ENCODE measurements at places on chromosomes 7 and 10. TPM values are rescaled to one million over a fixed set of nuclear protein-coding genes. Genes with fewer than 3 reads are reported as not detected.
A peak's percentile ranks its signal among the peaks of the same experiment; 100 is the strongest.

The RASSF4 gene
- 24.0 TPM for total RNA-seq

The CTBP2 gene
- total RNA-seq = 5.0 TPM

The ICA1 gene
- total RNA-seq = 0.95 TPM

The KCND2 gene
- 0.49 TPM for total RNA-seq

The PDLIM1 gene
- 69.5 TPM for total RNA-seq

The FAM25C gene
- total RNA-seq = not detected

DNA sequence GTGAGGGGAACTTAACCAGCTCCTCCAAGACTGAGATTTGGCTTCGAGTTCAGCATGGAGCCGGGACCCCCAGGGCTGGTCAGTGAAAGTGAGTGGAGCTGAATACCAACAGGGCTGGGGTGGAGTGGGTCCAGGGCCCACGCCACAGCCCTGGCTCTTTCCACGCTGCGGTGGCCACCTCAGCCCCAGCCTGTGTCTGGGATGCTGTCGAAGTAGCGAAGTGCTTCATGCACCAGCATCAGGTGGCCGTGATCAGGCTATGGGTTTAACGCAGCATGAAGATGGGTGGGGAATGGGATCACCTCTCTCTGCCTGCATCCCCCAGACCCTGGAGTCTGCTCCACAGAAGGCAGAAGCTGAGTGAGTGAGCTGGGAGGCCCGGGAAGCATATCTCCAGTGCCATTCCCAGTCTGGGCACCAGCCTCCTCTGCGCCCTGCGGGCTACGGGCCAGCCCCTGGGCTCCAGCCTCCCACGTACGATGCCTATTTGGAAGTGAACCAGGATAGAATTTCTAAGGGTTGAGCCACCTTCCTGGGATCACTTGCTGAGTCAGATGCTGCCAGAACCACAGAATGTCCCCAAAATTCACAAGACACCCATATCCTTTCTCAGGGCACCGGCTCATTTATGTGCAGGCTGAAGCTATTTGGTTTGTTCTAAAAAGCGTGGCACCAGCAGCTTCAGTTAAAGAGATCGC lies 131.1 kb upstream of the CHST15 start:
- no peak for DNase-seq
- H3K27ac ChIP-seq = no peak overlapping the region
- no peaks in the 10 kb centered on the region for H3K4me1 ChIP-seq
- no peaks in the 10 kb centered on the region for H3K36me3 ChIP-seq
- no peaks in the 10 kb centered on the region for H3K27me3 ChIP-seq
- no peak overlapping the region for H3K4me3 ChIP-seq

DNA sequence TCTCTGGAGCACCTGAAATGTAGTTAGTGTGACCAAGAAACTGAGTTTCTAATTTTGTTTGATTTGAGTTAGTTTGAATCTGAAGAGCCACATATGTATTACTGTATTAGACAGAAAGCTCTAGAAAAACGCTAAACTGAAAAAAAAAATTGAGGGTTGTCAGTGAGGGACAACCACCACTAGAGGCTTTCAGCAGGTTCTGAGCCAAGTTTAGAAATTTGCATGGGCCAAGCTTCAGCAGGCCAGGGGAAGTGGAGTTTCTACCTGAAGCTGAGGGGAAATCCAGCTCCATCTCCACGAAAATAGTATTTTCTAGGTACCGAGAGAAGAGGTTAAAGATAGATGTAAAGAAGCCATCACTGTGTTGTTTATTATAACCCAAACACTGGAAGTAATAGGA lies 77.9 kb upstream of the PLXNA4 start:
- H3K27me3 ChIP-seq = no peaks in the 10 kb centered on the region
- no peak overlapping the region for H3K4me3 ChIP-seq
- no peak overlapping the region for H3K27ac ChIP-seq

DNA sequence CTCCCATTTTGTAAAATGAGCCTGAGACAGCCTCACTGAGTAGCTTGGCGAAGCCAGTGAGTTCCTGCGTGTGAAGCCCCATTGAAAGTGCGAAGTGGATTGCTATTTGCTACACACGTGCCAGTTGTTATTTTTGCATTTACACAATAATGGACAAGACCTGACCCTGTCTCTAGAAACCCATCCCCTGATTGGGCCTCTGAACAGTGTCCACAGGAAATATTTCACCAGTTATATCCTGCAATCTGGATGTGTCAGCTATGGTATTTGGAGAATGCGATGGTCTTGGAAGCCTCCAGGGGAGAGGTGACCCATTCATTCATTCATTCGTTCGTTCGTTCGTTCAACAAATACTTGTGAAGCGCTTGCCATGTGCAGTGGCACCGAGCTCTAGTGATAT lies 37.1 kb downstream of the COL13A1 start:
- H3K27ac ChIP-seq = no peak overlapping the region
- no peaks in the 10 kb centered on the region for H3K4me1 ChIP-seq
- H3K36me3 ChIP-seq = no peaks in the 10 kb centered on the region
- H3K27me3 ChIP-seq = no peaks in the 10 kb centered on the region
- DNase-seq = no peak
- H3K4me3 ChIP-seq = no peak overlapping the region

DNA sequence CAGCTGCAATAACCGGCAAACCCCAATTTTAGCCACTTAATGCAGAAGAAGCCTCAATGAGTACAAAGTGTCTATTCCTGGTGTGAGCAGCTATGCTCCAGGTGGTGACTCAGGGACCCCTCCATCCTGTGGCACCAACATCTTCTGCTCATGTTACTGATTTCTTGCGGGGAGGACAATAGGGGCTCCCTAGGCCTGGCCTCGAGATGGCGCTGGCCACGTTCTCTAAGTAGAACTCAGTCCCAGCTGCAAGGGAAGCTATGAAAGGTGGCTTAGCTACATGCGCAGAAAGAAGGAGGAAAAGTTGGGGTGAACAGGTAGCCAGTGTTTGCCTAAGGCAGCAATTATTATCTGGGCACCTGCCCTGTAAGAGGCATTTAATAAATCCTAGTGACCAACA lies 6.6 kb downstream of the GJD4 start:
- H3K36me3 ChIP-seq = no peaks in the 10 kb centered on the region
- H3K4me3 ChIP-seq = no peak overlapping the region
- DNase-seq = no peak
- H3K27me3 ChIP-seq = no peaks in the 10 kb centered on the region

DNA sequence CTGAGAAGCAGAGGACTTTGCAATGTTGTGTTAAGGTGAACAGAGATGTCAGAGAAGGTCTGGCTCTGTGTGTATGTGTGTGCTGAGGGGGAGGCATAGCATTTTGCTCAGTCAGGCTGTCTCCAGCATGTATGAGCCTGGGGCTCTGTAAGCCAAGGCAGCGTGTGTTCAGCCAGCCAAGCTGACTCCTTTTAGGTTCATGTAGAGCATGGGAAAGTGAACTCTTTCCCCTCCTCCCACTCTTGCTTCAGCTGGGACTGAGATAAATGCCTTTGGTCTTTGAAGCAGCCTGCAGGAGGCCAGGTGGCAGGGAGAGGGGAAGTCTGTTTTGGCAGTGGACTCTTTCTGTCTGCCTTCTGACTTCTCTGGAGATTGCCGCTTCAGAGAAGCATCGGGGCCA lies 3.8 kb downstream of the SFXN2 start:
- no peak for DNase-seq
- H3K27ac ChIP-seq = peak overlapping the region; percentile 65
- H3K4me1 ChIP-seq = peaks cover 27% of the 10 kb centered on the region
- no peak overlapping the region for H3K4me3 ChIP-seq
- no peaks in the 10 kb centered on the region for H3K36me3 ChIP-seq
- H3K27me3 ChIP-seq = no peaks in the 10 kb centered on the region

DNA sequence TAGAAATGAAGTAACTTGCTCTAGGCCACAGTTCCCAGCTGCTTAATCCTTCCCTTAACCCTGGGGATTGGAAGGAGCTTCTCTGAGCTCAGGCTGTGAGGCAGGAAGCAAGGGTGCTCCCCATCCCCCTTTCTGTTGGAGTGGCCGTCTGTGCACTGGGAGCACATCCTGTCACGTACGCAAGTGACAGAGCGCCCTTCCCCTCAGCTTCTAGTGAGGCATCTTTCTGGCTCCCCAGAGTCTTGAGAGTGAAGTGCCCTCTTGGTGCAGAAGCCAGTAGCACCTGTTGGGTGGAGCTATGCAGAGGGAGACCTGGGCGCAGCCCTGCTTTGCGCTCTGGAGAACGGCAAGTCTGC lies 47.8 kb downstream of the SHH start:
- peak overlapping the region; percentile 64 for H3K27ac ChIP-seq
- H3K27me3 ChIP-seq = no peaks in the 10 kb centered on the region
- peaks cover 8% of the 10 kb centered on the region for H3K36me3 ChIP-seq
- peak; percentile 63 for DNase-seq

GRCh38 chr7:83824214-83824613 lies 175.3 kb upstream of the SEMA3E start:
- H3K36me3 ChIP-seq = no peaks in the 10 kb centered on the region
- H3K4me3 ChIP-seq = no peak overlapping the region
- no peaks in the 10 kb centered on the region for H3K27me3 ChIP-seq
- H3K27ac ChIP-seq = no peak overlapping the region

GRCh38 chr7:100538654-100539435 lies at the start of gene AGFG2:
TSS of gene AGFG2 (plus strand) at chr7:100539203. CDS start at chr7:100539347, 144 bp downstream.
- H3K27me3 ChIP-seq = no peaks in the 10 kb centered on the region
- H3K4me3 ChIP-seq = peak within 1 kb of the TSS; percentile 88
- DNase-seq = peak; percentile 100
- peak within 1 kb of the TSS; percentile 87 for H3K27ac ChIP-seq

GRCh38 chr10:128298587-128298986 lies 172.4 kb upstream of the MKI67 start:
- H3K4me3 ChIP-seq = no peak overlapping the region
- no peaks in the 10 kb centered on the region for H3K4me1 ChIP-seq
- no peak overlapping the region for H3K27ac ChIP-seq
- H3K27me3 ChIP-seq = no peaks in the 10 kb centered on the region
- DNase-seq = no peak

GRCh38 chr10:79407811-79408795 lies 37.3 kb downstream of the ZCCHC24 start:
- H3K27me3 ChIP-seq = no peaks in the 10 kb centered on the region
- H3K4me1 ChIP-seq = peaks cover 5% of the 10 kb centered on the region
- no peak overlapping the region for H3K4me3 ChIP-seq
- no peak overlapping the region for H3K27ac ChIP-seq
- no peaks in the 10 kb centered on the region for H3K36me3 ChIP-seq
- DNase-seq = peak; percentile 76

DNA sequence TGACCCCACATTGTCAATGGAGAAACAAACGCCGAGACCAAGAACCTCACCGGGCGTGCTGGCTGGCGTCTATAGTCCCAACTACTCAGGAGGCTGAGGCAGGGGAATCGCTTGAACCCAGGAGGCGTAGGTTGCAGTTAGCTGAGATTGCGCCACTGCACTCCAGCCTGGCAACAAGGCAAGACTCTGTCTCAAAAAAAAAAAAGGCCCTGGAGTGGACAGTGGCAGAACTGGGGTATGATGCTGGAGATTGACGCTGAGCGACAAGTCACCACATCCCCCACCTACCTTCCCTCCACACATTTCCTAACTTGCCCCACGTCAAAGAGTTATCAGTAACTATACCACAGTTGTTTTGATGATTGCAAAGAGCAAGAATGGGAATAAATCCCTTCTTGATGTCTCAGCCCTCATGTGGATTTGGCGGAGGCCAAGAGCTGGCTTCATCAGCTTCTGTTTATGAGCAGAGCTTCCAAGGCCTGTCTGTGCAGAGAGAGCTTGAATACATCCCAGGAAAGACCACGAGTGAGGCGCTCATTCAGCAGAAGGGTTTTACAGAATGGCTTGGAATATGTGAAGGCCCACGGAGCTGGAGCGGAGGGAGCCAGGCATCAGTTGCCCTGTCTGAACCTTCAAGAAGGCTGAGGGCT lies 28.0 kb upstream of the TNS3 start:
- H3K27me3 ChIP-seq = no peaks in the 10 kb centered on the region
- DNase-seq = no peak
- H3K27ac ChIP-seq = peak overlapping the region; percentile 79
- peaks cover 2% of the 10 kb centered on the region for H3K4me1 ChIP-seq

DNA sequence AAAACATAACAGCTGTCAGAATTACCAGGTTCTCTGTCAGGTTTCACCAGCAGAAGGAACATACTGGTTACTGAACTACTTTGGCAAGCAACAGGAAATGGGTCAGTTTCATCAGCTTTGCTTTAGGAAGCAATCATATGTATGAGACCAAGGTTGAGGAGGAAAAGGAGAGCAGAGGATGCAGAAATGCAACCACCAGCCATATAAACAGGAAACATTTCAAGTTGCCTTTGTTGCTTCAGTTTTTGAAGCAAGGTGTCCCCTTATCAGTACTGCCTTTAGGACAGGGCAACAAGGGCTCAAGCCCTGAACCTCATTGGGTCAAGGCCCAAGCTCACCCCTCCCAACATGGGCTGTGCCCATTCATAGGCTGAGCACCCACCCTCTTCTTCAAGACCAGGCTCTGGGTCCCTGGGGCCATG lies 10.2 kb downstream of the HIPK2 start:
- no peak overlapping the region for H3K4me3 ChIP-seq
- H3K27ac ChIP-seq = peak overlapping the region; percentile 9
- DNase-seq = no peak
- H3K27me3 ChIP-seq = no peaks in the 10 kb centered on the region

- H3K4me3 ChIP-seq = no peak overlapping the region
- no peaks in the 10 kb centered on the region for H3K27me3 ChIP-seq
- H3K27ac ChIP-seq = no peak overlapping the region
- no peaks in the 10 kb centered on the region for H3K36me3 ChIP-seq
- H3K4me1 ChIP-seq = no peaks in the 10 kb centered on the region
These were observed 34.5 kb upstream of the GATAD1 start for GRCh38 chr7:92412745-92413144.

- H3K27ac ChIP-seq = no peak overlapping the region
- no peaks in the 10 kb centered on the region for H3K36me3 ChIP-seq
- H3K4me1 ChIP-seq = no peaks in the 10 kb centered on the region
- H3K4me3 ChIP-seq = no peak overlapping the region
- no peak for DNase-seq
These were observed 19.2 kb upstream of the NCAPG2 start for GRCh38 chr7:158723714-158724385.

DNA sequence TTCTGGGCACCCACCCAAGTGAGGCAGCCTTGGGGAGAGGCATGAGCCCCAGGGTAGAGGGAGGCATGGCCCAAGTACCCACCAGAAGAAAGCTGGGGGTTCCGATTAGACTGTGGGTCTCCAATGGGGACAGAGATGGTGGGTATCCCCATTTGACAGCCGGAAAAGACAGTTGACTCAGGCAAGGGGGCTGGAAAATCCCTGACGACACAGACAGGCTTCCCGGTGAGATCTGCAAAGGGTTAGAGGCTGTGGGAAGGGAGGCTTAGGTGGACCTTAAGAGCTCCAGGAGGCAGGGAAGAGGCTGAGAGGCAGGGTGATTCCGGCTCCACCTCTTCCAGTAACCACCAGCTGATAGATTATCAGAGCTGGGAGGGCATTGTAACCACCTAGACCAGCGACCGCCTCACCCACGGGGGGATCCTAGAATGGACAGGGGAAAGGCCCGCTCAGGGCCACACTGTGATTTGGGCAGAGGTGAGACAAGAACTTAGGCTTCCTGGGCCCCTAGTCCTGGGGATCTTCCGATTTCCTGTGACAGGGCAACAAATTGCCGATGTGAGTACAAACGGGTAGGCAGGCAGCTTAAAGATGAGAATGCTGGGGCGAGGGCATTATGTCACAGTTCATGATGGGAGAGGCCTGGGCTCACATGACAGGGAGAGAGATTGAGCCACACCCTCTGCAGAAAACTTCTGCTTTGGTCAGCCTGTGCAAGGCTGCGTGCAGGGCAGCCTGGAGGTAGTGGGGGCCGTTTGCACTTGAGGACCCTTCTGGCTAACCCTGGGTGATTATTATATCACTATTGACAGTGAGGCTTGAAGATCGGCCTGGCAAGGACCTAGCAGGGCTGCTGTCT lies 5.4 kb downstream of the TBATA start:
- no peak for DNase-seq
- H3K27me3 ChIP-seq = no peaks in the 10 kb centered on the region
- no peaks in the 10 kb centered on the region for H3K4me1 ChIP-seq
- no peak overlapping the region for H3K4me3 ChIP-seq

GRCh38 chr7:151877911-151878835 lies 1.3 kb upstream of the PRKAG2 start:
- H3K27ac ChIP-seq = no peak overlapping the region
- no peaks in the 10 kb centered on the region for H3K36me3 ChIP-seq
- no peaks in the 10 kb centered on the region for H3K4me1 ChIP-seq
- H3K27me3 ChIP-seq = no peaks in the 10 kb centered on the region
- peak overlapping the region; percentile 84 for H3K4me3 ChIP-seq
